Muscle of arm (tissue), 14 donors: ENCODE measurements at places on chromosomes 6 and 20.

DNA sequence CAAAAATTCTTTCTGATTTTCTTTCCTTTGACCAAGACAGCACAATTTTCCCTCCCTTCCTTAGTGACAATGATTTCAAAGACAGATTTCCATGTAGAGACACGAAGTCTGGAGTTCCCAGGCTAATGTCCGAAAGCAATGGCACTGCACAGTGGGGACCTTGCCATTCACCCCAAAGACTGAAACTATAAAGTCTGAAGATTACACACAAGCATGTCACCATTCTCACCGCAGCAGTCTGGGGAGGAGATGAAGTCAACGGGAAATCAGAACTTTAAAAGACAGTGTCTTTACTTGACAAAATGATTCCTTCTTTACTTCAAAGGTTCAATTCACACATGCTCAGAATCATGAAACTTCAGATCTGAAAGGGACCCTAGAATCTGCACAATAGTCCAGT lies 8.3 kb downstream of the B4GALT5 start:
- no peak for DNase-seq

- DNase-seq: no peak
Measured at GRCh38 chr6:52981222-52981900, 13.7 kb downstream of the GSTA4 start.

- DNase-seq: no peak
Measured at GRCh38 chr6:165090242-165090641, 219.2 kb downstream of the C6orf118 start.

DNA sequence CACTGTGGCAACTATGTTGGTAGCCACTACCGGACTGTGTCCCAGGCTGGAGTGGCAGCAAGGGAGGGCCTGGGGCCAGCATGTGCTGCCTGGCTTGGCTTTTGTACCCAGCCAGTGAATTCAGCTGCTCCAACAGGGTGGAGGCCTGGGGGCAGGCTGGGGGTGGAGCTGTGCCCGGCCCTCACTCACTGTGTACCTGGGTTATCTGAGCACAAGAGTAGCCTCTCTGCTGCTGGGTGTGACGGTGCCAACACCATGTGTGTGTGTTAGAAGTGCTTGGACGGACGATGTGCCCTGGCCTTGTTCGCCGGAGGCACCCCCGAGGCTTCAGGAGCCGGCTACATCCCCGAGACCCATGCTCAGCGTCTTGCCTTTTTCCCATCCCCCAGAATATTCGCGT lies 49.2 kb downstream of the EFCAB8 start:
- no peak for DNase-seq

GRCh38 chr20:48905297-48905647 lies 16.2 kb upstream of the ARFGEF2 start:
- DNase-seq: no peak

DNA sequence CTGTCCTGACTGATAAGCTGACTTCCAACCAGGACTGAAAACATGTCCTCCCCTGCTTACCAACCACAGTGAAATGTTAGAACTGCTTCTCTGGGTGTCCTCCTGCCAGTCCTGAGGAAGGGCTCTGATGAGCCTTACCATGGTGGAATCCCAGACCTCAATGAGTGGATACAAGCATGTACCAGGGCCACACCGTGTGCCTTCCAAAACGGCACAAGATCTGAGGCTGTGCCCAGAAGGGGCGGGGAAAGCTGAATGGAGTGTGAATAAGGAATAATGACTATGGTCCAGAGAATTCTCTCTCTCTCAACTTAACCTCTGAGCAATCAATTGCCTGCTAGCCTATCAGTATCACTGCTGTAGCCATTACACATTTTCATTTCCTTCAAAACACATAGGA lies 51.7 kb downstream of the PDE10A start:
- DNase-seq: no peak

DNA sequence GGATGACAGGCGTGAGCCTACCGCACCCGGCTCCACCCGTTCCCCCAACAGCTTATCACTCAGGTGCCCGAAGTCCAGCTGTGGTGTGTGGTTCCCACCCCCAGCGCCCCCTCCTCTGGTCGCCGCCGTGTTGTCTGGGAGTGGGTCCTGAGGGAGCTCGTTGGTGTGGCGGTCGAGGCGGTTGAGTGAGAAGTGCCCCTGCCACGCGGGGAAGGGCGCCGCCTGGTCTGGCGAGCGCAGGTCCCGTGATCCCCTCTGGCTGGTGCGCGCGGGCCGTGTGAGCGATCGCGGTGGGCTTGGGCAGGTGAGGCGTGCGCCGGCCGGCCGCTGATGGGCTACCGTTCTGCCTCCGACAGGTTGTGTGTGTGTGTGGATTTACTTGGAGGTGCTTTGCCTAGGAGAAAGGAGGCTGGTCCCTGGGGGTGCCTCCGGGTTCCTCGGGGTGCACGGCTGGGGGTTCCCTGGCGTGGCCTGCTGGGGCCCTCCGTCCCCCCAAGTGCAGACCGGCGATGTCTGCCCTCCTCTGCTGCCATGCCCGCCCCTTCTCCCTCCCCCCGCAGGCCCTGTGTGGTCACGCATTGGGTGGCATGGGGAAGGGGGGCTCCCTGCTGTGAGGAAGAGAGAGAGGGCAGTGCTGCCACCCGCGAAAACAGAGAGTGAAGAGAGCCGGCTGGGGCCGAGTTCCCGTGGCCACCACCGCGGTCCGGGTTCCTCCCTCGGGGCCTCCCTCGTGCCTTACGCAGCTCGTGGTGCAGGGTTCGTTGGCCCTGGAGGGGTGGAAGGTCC lies 336.0 kb upstream of the DEFB115 start:
- DNase-seq: no peak

- no peak for DNase-seq
Measured at GRCh38 chr6:18386298-18386976, 713 bp upstream of the RNF144B start.

DNA sequence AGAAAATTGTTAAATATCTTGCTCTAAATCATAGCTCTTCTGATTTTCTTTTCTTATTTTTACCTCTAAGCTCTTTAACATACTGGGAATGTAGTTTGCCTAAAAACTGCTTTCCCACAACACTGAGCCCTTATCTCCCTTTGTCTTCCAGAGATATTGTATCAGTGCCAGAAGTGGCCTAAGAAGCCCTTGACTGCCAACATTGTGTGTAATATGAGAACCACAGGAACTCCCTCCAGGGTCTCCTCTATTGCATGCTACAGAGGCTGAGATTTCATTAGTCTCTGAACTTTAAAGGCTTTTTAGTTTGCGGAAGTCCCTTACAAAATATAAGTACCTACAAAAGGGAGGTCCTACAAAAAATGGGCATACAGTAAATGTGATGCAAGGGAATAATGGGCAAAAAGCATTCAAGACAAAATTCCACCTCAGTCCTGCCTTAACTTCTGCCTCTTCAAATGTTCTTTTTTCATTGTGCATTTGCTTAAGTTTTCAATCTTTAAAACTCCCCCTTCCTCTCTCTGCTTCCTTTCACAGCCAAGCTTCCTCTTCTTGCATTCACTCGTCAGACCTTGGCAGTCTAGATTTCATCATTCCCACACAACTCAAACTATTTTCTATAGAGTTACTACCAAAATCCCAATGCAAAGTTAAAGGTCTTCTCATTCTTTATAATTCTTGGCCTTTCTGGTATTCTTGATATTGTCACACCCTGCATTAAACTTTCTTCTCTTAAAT lies 76.5 kb downstream of the ADGRG6 start:
- peak; percentile 66 for DNase-seq

DNA sequence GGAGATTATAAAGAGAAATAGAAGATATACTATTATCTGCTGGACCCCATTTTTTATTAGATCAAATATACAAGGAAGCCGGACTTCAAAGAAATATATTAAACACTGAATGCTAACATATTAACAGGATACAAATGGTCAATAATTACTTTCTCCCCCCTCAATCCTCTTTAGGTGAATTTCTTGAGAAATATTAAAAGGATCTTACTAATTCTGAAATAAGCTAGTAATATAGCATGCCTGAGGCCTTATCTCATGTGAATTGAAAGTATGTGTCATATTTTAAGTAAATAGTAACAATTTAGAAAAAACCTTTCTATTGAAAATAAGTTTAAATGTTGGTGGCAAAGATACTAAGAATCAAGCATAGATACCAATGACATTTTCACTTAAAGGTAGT lies 954.7 kb upstream of the MAN1A1 start:
- no peak for DNase-seq

GRCh38 chr6:161242779-161243693 lies 30.8 kb downstream of the AGPAT4 start:
- no peak for DNase-seq

DNA sequence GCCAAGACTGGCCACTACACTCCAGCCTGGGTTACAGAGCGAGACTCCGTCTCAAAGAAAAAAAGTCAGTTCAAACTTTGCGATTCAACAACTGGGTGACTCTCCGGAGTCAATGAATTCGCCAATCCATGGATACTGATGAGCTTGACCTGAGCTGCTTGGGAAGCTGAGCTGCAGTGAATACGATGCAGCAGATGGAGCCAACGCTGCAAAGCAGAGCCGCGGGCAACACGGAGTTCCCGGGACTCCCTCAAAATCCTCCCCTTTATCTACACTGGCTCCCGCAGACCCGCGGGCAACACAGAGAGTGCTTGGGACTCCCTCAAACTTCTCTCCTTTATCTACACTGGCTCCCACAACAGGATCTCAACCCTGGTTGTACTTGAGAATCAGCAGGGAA lies 62.6 kb upstream of the SALL4 start:
- no peak for DNase-seq

DNA sequence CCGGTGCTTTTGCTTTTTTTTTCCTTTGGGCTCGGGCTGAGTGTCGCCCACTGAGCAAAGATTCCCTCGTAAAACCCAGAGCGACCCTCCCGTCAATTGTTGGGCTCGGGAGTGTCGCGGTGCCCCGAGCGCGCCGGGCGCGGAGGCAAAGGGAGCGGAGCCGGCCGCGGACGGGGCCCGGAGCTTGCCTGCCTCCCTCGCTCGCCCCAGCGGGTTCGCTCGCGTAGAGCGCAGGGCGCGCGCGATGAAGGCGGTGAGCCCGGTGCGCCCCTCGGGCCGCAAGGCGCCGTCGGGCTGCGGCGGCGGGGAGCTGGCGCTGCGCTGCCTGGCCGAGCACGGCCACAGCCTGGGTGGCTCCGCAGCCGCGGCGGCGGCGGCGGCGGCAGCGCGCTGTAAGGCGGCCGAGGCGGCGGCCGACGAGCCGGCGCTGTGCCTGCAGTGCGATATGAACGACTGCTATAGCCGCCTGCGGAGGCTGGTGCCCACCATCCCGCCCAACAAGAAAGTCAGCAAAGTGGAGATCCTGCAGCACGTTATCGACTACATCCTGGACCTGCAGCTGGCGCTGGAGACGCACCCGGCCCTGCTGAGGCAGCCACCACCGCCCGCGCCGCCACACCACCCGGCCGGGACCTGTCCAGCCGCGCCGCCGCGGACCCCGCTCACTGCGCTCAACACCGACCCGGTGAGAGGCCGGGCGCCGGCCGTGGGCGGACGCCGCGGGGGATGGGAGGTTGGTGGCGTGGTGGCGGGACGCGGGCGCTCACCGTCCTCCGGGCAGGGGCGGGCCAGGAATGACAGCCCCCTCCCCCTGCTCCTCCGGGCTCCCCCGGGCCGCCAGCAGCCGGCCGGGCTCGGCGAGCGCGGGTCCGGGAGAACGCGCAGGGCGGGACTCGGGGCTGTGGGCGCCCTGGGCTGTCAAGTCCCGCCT lies 606 bp downstream of the ID4 start:
- peak; percentile 23 for DNase-seq

GRCh38 chr6:149331043-149331807 lies 13.7 kb downstream of the TAB2 start:
- no peak for DNase-seq

DNA sequence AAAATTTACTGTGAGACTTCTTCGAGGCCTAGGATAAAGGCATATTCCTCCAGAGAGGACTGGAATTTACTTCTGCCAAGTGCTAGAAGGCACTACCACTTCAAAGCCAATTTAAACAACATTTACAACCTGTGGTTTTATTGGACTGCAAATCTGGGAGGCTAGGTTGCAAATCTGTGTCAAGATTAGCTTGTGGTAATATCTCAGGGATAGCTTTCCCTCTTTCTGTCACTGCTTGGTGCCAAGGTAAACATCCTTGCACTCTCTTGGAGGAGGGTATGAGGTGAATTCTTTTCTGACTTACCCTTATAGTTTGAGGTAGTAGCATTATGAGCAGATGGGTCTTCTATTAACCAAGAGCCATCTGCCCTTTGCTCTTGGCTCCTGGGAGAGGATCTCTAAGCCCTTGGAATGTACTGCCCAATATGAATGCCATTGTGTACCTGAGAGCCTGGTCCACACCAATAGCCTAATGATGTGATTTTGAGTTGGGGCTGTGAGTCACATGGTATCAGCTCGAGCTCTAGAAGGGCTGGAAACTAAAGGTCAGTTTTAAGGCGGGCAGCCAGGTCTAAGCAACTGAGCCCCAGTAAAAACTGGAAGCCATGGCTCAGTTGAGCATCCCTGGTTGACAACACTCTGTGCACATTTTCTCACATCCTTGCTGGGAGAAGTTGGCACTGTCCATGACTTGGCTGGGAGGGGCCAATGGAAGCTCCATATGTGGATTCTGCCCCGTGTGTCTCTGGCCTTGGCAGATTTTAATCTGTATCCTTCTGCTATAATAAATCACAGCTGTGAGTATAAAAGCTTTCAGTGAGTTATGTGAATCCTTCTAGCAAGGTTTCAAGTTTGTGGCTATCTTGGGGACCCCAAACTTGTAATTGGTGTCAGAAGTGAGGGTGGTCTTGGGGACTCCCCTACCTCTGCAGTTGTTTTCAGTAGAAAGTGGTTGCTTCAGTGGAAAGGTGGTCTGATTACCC lies 188.1 kb downstream of the UBE3D start:
- DNase-seq: no peak

- DNase-seq: peak; percentile 86
Measured at GRCh38 chr20:8244637-8245036, 112.6 kb downstream of the PLCB1 start.

GRCh38 chr6:145372671-145373151 lies 362.6 kb downstream of the EPM2A start:
- DNase-seq: peak; percentile 76

DNA sequence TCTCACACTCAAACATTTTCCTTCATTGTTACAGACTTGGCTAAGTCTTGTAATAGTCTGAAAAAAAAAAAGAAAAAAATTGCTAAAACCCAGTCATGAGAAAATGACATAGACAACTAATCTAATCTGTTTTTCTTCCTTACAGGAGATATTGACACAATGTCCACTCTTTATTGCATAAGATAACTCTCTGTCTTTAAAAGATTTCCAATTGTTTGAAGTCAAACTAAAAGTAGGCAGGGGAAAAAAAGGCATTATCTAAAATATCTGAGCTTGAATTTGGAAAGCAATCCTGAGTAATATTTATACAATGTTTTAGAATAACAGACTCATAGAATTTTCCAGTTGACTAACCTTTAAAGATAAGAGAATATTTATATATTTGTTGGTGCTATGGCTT lies 233.0 kb upstream of the CEP162 start:
- no peak for DNase-seq
